Stimulated activated naive CD8-positive, alpha-beta T cell treated with anti-CD3 and anti-CD28 coated beads, Interleukin-15, amount 100 ng/mL, for 72 hours (primary cell): ENCODE measurements at places on chromosomes 4 and X.

- DNase-seq, result no peak
Measured at GRCh38 chr4:38209654-38210053, 249.5 kb downstream of the PTTG2 start.

DNA sequence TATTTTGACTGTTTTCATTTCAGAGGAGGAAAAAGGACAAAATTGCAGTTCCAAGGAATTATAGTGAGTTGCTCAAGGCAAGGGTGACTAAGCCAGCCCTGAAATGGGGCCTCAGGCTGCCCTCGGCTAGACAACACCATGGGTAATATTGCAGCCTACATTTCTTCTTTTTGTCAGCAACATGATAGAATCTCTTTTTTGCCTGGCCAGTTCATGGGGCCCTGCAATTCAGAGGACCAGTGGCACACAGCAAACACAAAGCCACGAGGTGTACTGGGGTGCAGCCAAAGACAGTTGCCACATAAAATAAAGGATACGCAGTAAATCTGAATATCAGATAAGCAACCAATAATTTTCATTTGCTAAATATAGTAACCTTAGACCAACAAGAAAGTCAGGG lies 41.8 kb downstream of the RBM47 start:
- no peak for DNase-seq

GRCh38 chr4:7959078-7959477 lies 19.4 kb upstream of the AFAP1 start:
- DNase-seq, result no peak

DNA sequence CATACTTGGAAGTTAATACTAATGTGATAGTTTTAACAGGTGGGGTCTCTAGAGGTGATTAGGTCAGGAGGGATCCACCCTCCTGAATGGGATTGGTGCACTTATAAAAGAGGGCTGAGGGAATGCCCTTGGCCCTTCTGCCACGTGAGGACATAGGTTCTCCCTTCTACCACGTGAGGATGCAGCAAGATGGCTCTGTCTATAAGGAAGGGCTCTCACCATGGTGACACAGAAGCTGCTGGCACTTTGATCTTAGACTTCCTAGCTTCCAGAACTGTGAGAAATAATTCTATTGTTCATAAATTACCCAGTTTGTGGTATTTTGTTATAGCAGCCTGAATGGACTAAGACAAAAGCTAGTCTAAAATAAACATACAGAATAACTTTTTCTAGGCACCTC lies 1.0 kb downstream of the AADAT start:
- DNase-seq, result no peak

DNA sequence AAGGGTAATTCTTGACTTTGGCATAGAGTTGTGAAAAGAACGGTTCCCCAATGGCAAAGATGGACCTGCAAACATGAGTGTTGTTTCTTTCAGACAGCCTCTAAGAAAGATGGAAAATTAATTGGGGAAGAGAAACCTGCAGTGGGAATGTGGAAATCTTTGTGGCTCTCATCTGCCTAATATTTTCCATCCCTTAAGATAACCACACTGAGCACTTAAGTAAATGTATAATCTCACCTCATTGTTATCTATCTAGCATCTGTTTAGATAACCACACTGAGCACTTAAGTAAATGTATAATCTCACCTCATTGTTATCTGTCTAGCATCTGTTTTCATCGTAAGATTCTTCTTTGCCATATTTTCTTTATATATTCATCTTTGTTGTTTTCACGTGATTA lies 149.3 kb downstream of the NWD2 start:
- no peak for DNase-seq

- DNase-seq, result peak; percentile 2
Measured at GRCh38 chrX:72621625-72622485, 49.2 kb upstream of the HDAC8 start.

DNA sequence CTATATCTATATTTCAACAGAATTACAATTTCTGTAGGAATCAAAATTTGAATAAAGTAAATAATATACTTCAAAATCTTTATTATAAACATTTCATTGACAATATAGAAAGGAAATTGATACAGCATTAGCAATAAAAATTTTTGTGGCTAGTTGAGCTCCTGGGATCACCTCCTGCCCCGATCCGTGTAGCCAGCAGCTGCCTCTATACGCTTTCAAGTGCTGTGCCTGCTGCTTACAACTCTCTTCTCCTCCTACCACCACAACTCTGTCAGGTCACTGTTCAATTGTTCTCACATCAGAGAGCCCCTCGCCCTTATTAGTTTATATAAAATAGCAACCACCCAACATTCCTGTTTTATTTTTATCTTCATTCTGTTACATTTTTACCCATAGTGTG lies 27.6 kb downstream of the INPP4B start:
- no peak for DNase-seq

DNA sequence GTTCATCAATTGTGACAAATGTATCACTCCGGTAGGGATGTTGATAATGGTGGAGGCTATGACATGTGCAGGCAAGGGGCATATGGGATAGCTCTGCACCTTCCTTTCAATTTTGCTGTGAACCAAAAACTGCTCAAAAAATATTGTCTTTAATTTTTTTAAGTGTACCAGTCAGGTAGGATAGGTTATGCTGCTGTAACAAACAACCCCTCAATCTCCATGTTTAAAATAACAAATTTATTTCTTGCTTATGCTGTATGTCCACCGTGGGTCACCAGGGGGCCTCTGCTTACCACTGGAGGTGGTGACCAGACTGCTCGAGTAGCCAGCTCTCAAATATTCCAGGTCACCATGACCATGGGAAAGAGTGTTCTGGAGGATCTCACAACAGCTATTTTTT lies 23.4 kb upstream of the MSX1 start:
- no peak for DNase-seq
